ENCODE measurements at places on chromosomes 3 and 15.

DNA sequence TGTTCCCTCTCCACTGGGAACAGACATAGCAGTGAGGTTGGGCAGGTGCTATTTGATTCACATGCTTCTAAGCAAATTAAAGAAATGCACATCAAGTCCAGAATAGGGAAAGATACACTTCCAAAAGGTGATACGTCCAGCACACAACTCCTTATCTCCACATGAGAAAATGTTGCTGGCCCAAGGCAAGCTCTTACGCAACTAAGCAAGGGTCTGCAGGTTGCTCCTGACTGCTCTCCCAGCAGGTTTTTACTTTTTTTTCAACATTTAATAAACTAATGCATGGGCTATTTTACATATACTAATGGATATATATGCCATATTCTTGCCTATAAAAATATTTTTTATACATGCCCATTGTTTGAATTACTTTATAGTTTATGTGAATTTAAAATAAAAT is 818.5 kb upstream of the ROBO1 start:
- DNase-seq, result no peak

DNA sequence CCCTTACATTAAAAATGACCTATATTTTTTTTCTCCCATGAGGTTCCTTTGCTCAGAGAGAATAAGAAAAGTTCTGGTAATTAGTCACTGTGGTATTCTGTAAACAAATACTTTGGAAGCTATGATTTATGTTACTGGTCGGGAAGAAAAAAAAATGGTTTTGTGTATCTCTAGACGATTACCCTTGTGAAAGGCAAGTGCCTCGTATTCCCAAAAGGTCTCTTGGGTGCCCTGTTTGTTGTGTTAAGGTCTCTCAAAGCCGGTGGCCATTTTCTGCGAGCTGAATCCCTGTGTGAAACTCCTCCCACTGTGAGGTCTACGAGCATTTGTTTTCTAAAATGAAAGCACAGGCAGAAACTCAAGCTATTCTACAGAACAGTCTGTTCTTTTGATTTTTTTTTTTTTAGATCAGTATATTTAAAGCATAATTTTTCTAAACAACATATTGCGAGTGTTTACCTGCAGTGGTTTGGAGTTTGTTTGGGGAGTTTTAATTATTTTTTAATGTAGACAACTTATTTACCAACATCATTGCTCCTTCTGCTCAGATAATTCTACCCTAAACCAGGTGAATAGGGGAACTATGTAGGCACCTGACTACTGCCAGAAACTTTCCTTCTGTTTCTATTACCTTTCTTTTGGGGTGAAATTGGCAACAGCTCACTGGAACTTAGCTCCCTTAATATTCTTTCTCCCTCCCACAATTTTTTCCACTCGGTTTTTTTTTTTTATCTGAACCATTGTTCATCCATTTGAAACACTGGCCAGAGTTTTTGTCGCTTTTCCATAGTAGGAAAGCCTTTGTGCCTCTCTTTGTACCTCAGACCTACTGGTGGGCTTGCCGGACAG is 44.0 kb downstream of the ZBTB38 start:
- DNase-seq, result peak; percentile 56

DNA sequence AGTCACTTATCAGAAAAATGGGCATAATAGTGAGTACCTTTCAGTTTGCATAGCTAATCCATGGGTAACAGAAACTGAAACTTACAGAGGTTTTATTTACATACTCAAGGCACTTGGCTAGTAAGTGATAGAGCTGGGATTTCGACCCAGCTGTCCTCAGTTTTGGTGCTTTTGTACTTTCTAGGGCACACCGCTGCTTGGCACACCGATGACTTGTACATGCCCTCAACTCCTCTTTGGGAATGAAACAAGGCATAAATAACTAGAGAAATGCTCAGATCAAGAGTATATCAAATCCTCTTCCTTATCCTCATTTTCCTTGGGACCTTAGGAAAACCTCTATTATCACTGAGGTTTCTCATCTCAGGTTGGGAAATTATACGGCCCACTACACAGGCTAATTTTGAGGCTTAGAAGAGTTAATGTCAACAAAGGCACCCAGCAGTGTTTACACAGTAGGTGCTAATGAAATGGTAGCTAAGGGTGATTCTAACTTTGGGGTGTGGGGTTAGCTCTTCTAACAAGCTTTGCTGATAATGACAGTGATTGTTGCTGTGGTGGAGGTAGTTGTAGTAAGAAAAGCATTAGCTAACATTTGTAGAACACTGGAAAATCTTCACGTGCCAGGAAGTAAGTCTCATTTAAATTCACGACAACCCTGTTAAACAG is 20.3 kb upstream of the DGKG start:
- DNase-seq, result no peak

DNA sequence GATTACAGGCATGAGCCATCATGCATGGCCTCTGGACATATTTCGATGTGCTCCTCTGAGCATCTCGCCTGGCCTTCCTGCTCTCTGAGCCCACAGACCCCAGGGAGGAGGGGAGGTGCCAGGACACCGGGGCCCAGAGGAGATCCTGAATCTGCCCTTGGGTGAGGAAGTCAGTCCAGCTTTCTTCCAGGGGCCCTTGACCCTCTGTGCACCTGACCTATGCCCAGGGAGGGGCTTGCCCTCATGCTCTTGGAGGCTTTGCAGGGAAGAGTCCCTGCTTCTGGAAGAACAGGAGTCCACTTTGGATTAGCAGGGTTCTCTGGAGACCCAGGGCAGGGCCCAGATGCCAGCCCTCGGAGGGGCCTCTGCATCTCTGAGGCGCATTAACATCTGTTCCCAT is 1.4 kb downstream of the ACSBG1 start:
- DNase-seq, result no peak

DNA sequence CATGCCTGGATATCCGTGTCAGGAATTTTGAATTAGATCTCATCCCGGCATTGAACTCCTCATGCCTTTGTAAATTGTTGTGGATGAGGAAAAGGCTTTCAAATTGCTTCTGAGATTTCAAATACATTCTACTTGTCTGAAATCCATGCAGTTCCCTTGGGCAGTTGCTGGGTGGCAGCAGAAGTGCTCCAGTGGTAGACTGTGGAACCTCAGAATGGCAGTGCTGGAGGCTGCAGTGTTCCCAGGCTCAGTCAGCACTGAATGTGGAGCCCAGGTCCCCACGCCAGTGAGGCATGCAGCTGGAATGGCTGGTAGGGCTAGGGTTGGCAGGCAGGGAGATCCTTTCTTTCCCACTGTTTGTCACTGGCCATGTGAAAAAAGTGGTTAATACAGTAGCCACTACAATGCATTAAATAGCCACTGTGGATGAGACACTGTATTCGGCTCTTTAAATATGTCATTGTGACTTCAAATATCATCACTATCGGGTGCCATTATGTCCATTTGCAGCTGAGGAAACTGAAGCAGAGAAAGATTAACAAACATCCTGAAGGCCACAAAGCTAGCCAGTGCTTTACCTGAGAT is 98.6 kb downstream of the TPRG1 start:
- peak; percentile 51 for DNase-seq

- peak; percentile 54 for DNase-seq
Measured at GRCh38 chr3:182364723-182365650, 428.3 kb upstream of the ATP11B start.

- DNase-seq, result no peak
Measured at GRCh38 chr15:39279311-39279710, 301.6 kb upstream of the THBS1 start.
